Neural progenitor cell (in vitro differentiated cells): ENCODE measurements at places on chromosomes 6 and 20.

DNA sequence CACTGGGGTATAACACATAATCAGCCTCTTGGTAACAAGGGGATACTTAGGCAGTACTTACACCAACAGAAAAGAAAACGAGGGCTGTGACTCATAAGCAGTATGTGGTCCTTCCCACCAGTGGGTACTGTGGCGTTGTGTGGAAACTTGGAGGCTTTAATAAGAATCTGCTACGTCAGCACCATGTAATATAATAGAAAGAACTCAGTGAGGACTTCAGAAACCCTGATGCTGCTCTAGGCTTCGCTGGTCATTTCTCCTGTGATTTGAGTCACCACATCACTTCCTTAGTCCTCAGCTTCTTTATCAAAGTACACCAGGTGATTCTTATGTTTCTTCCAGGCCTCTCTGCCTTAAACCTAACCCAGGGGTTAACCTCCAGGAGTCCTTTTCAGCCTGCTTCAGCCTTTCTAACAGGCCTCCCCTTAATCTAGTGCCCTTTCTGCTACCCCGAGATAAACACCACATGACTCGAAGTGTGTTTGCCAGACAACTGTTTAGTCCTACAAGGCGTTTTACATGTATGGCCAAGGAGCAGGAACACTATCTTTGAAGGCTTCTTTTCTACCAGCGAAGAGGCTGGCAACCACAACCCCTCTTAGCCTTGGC, 68.5 kb downstream of the FYN start:
- H3K4me1 ChIP-seq: peaks cover 22% of the 10 kb centered on the region
- no peaks in the 10 kb centered on the region for H3K36me3 ChIP-seq

DNA sequence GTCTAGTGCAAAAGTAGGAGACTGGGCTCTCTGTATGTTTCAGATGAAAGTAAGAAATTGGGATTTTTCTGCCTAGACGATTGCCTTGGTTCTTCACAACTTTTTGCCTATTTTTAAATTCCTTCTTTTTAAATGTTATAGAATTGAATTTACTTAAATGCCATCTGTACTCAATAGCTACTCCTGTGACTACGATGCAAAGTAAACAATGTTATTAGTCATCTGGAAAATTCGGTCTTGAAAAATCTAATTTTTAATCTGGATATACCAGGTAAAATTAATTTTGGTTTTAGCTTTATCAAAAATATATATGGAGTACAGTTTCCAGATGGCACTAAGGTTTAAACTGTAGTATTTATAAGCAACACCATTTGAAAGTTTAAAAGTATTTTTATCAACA, 472.2 kb downstream of the UTRN start:
- DNase-seq: no peak
- H3K4me1 ChIP-seq: no peaks in the 10 kb centered on the region
- H3K4me3 ChIP-seq: no peak overlapping the region
- no peak overlapping the region for H3K27ac ChIP-seq

DNA sequence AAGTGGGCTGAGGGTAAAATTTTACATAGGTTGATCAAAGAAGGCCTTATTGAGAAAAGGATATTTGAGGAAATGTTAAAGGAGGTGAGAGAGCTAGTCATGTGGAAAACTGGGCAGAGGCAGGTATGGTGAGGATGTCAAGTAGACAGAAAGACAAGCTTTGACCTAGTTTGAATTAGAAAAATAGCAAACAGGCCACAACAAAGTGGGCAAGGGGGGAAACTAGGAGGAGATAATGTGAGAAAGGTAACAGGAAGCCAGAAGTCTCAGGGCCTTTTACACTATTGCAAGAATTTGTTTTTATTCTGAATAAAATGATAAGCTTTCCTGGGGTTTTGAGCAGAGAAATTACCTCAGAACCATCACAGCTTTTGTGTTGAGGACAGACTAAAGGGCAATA, 115.7 kb downstream of the RWDD2A start:
- H3K36me3 ChIP-seq: no peaks in the 10 kb centered on the region
- H3K4me1 ChIP-seq: no peaks in the 10 kb centered on the region
- no peak for DNase-seq
- H3K27me3 ChIP-seq: no peaks in the 10 kb centered on the region
- no peak overlapping the region for H3K4me3 ChIP-seq

DNA sequence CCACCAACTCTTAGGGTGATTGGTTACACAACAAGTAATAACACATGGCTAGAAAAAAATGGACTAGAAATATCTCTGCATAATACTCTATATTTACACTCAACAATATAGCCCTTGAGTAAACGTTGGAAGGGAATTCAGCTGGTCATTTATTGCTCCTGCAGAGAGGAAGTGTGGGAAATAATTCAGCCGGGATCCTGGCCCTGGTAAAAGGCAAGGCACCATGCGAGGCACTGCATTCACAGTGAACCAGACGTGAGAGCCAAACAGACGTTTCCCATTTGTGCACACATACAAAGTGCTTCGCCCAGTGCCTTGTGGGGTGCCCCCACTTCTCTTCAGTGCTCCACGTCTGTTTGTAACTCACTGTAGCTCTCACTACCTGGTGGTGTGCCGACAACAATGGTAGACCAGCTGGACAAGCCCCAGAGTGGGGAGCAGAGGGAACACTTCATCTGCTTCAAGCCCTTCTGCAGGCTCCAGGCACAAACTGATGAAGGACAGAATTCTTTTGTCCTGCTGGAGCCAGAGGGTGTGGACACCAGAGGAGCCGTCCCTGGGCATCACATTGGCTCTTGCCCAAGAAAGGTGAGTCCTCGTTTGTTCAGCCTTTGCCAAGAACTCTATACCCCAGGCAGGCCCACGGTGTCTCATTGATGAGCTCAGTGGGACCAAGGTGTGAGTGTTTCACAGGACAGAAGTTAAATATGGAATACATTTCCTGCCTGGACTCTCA, 18.8 kb downstream of the SYNDIG1 start:
- H3K27ac ChIP-seq: no peak overlapping the region
- no peak for DNase-seq
- H3K27me3 ChIP-seq: no peaks in the 10 kb centered on the region
- H3K36me3 ChIP-seq: no peaks in the 10 kb centered on the region
- peaks cover 24% of the 10 kb centered on the region for H3K4me1 ChIP-seq

DNA sequence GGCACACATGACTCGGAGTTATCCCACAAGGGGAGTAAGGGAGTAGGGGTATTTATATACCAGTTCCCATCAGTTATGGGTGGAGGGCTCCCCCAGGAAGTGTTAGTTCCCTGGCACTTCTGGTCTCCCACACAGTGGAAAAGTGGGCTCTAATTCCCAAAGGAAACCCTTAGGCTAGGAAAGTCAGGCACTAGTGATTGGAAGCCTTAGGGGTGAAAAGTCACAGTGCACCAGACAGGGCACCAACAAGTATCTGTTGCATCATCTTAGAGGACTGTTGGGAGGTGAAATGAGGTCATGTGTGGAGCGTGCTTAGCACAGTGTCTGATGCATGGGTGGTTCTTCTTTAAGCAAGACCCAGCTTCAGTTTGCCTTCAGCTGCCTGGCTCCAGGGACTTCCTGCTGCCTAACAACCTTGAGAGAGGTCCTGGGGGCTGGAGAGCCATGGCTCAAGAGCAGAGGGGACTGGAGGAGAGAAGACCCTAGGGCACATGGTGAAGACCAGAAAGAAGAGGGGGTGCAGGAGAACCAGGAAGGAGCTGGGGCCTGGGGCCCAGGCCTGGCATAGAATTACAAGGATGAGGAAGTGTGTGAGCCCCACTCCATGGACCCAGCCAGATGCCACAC, 7.5 kb upstream of the FOXP4 start:
- no peaks in the 10 kb centered on the region for H3K36me3 ChIP-seq
- peaks cover 92% of the 10 kb centered on the region for H3K27me3 ChIP-seq
- H3K4me3 ChIP-seq: no peak overlapping the region
- no peak for DNase-seq
- no peak overlapping the region for H3K27ac ChIP-seq
- H3K4me1 ChIP-seq: peaks cover 13% of the 10 kb centered on the region

- no peak overlapping the region for H3K27ac ChIP-seq
- H3K36me3 ChIP-seq: no peaks in the 10 kb centered on the region
- peak; percentile 42 for DNase-seq
- H3K4me1 ChIP-seq: peaks cover 43% of the 10 kb centered on the region
- no peaks in the 10 kb centered on the region for H3K27me3 ChIP-seq
Measured at GRCh38 chr20:15077733-15078250, 740.4 kb upstream of the FLRT3 start.

- no peaks in the 10 kb centered on the region for H3K36me3 ChIP-seq
- no peaks in the 10 kb centered on the region for H3K27me3 ChIP-seq
- H3K27ac ChIP-seq: no peak overlapping the region
- no peak overlapping the region for H3K4me3 ChIP-seq
- H3K4me1 ChIP-seq: peaks cover 38% of the 10 kb centered on the region
Measured at GRCh38 chr6:5130135-5130866, 45.2 kb downstream of the PPP1R3G start.

- H3K27me3 ChIP-seq: no peaks in the 10 kb centered on the region
- DNase-seq: peak; percentile 85
- H3K4me1 ChIP-seq: peaks cover 16% of the 10 kb centered on the region
- H3K36me3 ChIP-seq: no peaks in the 10 kb centered on the region
- no peak overlapping the region for H3K4me3 ChIP-seq
Measured at GRCh38 chr6:34027445-34027936, 118.4 kb downstream of the GRM4 start.
